T-helper 17 cell (primary cell): ENCODE measurements at places on chromosomes 16 and 17.

- no peak for DNase-seq
Measured at GRCh38 chr17:58741121-58741625, 14.5 kb upstream of the PPM1E start.

GRCh38 chr17:4635823-4636375 lies 5.6 kb downstream of the ALOX15 start:
- DNase-seq, result no peak

- no peak for DNase-seq
Measured at GRCh38 chr17:38454532-38454931, 26.3 kb downstream of the ARHGAP23 start.

DNA sequence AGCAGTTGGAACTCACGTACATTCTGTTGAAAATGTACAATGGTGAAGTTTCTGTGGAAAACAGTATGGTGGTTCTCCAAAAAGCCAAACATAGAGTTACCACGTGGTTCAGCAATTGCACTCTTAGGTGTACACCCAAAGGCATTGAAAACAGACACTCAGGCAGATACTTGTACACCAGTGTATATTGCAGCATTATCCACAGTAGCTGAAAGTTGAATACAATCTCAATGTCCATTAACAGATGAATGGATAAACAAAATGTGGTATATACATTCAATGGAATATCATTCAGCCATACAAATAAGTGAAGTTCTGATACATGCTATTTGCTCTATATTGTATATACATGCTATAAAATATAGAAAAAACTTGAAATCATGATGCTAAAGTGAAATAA lies 23.2 kb downstream of the TBX2 start:
- no peak for DNase-seq

DNA sequence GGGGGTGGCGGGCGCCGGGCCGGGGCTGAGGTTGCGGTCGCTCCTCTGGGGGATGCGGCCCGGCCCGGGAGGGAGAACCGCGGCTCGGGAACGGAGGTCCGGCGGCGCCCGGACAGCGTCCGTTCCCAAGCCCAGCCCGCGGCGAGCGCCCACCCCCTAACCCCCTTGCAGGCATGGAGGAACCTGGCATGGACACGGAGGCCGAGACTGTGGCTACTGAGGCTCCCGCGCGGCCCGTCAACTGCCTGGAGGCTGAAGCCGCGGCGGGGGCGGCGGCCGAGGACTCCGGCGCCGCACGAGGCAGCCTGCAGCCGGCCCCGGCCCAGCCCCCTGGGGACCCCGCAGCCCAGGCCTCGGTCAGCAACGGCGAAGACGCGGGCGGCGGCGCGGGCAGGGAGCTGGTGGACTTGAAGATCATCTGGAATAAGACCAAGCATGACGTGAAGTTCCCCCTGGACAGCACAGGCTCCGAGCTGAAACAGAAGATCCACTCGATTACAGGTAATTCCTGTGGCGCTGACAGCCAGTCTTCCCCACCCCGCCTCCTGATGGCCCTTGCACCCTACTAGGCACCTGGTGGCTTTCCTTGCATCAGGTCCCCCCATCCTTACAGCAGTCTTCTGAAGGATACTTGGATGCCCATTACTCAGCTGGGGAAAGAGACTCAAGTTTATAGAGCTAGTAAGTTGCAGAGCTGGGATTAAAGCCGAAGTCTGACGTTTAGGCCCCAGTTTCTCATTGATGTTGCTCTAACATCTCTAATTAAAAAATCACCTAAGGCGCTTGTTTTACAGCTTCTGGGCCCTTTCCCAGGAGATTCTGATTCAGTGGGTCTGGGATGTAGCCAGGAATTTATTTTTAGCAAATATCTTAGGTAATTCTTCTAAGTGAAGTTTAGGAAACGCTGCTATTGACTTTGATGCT lies 514 bp downstream of the UBFD1 start:
- DNase-seq, result peak; percentile 14

DNA sequence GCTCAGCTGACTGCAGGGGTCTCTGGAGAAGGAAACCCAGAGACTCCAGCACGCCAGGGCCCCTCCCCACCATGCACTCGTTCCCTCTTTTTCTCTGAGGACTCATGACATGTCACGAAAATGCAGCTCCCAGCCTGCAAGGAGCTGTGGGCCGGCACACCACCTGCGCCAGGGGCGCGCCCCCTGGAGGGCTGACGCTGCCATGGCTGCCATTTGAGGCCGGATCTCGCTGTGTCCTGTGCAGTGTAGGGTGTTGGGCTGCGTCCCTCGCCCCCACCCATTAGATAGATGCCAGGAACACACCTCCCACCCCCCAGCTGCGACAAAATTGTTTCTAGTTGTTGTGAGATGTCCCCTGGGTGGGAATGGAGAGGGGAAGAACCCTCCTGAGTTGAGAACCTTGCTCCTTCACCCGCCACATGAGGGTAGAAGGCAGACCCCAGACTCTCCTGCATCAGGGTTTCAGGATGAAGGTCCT lies 8.2 kb downstream of the SYNGR2 start:
- peak; percentile 64 for DNase-seq

DNA sequence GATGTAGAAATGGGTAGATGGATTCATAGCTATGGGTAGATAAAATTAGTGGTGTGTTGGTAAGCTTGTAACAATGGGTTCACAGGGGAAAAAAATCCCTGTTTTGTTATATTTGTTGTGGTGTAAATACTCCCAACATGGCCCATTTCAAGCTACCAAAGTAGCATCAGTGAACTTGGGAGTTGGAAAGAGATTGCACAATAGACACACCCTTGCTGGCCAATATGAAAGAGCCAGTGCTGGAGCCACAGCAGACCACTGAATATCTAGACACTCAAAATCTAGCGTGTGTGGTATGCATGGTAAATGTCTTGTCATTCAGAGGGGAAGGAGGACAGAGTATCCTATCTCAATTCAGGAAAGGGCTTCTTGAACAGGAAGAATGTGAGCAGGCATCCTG lies 565.1 kb upstream of the SALL1 start:
- DNase-seq, result no peak

- DNase-seq, result no peak
Measured at GRCh38 chr17:83179374-83179773, 100.0 kb downstream of the METRNL start.

DNA sequence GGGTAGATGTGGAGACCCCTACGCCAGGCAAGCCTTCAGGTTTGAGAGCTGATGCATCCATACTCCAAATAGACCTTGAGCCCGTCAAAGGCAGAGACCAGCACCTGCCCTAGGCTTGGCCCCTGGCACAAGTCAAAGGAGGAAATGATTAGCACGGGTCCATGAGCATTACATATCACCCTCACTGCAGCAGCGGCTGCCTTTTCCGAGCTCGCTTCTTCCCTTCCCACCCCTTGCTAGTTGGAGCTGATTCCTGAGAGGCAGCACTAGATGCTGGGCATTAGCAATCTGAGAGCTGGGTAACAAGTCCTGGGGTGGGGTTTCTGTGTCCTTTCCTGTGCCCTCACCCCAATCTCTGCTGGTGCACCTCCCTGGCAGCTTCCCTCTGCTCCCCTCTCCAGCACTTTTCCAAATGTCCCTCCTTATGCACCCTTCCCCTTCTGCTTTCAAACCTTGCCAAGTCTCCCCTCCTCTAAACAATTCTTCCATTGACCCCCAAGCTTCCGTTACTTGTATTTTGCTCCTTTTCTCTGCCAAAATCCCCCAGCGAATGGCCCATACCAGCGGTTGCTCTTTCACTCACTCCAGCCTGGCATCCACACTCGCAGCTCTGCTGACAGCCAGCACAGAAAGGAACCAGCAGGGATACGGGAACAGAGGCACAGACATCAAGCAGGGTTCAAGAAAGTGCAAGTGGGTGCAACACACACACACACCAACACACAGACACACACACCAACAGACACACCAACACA lies 3.0 kb downstream of the CDRT4 start:
- no peak for DNase-seq

- no peak for DNase-seq
Measured at GRCh38 chr17:82876602-82877379, 37.0 kb upstream of the ZNF750 start.

DNA sequence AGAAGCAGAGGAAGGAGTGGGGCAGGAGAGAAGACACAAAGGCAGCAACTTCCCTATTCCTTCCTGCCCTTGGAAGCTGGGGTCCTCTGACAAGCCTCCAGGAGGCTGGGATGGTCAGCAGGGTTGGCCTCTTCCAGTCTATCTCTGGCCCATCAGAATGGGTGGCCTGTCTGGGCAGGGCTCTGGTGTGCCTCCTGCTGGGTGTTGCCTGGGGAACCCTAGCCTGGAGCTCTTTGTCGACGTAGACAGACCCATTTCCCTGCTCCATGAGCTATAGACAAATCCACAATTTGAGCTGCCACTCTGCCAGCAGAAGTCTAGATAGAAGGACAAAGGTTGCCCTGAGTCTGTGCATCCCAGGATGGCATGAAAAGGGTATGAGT lies 11.4 kb downstream of the IGFBP4 start:
- no peak for DNase-seq

GRCh38 chr16:87976665-87977064 lies 25.4 kb downstream of the BANP start:
- no peak for DNase-seq

DNA sequence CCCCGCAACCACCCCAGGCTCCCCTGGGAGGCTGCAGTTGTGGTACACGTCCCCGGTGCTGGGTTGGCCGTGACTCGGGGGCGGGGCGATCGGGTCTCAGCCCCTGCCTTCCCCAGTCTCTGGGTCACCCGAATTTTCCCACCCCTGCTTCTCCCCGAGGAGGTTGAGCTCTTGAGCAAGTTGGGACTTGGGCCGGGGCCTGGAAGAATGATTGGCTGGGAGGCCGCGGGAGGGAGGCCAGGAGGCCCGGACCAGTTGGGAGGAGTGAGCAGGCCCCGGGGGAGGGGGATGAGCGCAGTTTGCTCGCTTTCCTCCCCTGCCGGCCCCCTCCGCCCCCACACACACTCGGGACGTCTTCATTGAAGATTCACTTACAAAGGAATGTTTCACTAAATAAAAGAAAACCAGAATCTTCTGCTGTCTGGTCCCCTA lies 4.5 kb upstream of the HEXIM1 start:
- DNase-seq, result no peak

DNA sequence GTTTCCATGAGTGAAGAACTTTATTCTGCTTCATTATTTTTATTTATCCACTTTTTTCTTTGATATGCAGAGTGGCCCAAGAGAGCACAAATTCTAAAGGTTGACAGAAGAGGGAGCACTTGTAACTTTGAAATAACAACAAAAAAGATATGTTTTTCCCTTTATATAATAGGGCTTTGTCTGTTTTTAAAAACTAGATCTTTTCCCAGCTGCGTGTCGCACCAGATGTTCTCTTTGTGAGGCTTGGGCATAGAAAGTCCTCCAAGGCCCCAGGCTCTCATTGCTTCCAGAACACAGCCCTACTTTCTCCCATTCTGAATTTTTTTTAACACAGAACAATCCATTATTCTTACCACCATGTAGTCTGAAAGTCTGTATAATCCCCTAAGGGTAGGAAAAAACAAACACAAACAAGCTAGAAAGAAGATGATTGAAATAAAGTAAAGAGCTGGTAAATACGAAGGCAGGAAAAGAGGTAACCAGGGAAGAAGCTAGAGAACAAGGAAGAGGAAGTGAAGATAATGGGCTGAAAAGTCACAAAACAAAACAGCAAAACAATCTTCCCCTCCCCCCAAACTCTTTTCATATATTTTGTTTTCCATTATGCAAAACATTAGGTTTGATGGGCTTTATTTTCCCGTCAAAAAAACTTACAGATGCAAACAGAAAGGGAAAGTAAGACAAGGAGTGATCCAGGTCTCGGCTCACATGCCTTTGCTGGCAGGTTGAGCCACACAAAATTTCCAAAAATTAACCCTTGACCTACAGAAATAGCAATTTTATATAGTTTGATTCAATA lies 160.4 kb downstream of the ABCA8 start:
- no peak for DNase-seq
